Smooth muscle cell of bladder (primary cell): ENCODE measurements at places on chromosomes 12 and 14. TPM values are rescaled to one million over a fixed set of nuclear protein-coding genes. Genes with fewer than 3 reads are reported as not detected.

Gene ENDOU
- not detected in 2 replicates for total RNA-seq

Gene FOXA1
- total RNA-seq = 0.09 TPM in 1 of 2 replicates, not detected in the other

Gene TSPAN19
- not detected in 2 replicates for total RNA-seq

Gene DPPA3
- total RNA-seq = not detected in 2 replicates

Gene RHOJ
- total RNA-seq = 2.0 and 3.4 TPM in 2 replicates

Gene CLMN
- total RNA-seq = 1.9 and 2.1 TPM in 2 replicates

Gene MTERF2
- total RNA-seq = 4.5 and 4.8 TPM in 2 replicates

Gene PNMA1
- 9.0 and 10.0 TPM in 2 replicates for total RNA-seq

Gene ART4
- total RNA-seq = under 0.01 TPM in 2 replicates

Gene PSMA6
- 205 and 262 TPM in 2 replicates for total RNA-seq

Gene SPX
- total RNA-seq = under 0.01 and 0.18 TPM in 2 replicates

Gene HAL
- under 0.01 and 0.14 TPM in 2 replicates for total RNA-seq

Gene OTOGL
- 0.09 and 0.14 TPM in 2 replicates for total RNA-seq
